Head of caudate nucleus (tissue), 42 donors: ENCODE measurements at places on chromosomes 2 and 18.

DNA sequence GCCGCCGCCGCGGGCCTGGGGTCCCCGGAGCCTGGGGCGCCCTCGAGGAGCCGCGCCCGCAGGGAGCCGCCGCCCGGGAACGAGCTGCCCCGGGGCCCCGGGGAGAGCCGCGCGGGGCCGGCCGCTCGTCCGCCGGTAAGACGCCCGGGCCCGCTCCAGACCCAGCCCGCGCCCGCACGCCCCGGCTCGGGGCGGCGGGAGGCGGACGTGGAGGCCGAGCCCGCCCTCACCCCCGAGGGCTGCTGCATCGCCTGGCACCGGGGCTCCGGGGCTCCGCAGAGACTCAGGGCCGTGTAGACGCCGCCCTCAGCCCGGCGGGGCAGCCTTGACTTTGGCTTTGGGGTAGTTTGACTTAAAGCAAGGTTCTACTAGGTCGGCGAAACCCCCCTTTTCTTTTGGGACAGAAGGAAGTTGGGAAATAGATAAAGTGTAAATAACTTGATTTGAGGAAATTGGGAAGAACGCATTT, 335 bp downstream of the ERFE start:
- DNase-seq = no peak

- no peak for DNase-seq
These were observed 9.2 kb downstream of the GALNT13 start for GRCh38 chr2:153880926-153881325.

DNA sequence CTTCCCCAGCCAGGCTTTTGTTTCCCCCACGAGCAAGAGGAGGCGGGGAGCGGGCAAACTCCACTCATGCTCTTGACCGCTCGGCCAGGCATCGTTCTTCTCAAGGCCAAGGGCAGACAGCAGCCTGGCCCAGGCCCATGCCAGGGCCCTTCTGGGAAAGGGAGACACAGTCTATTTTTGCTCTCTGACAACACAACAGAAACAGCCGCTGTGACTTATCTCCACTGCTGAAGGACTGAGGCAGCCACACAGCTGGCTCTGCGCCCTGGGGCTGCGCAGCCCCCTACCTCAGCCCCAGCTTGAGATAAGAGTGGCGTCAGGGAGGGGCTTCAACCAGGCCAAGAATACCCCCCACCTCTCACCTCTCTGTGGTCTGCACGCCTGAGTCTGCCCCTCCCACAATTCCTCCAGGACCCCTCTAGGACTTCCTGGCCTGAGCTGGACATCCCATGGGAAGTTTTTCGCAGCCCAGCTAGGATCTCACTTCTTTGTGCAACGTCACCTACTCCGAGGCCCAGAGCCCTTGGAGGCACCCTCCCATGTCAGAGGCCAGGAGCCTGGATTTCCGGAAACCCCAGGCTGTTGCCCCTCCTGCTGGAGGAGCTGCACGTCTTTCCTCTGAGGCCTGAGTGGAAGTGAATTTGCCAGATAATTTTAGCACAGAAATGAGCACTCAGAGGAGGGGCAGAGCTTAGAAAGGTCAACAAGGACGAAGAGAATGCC, 118.9 kb upstream of the OTOS start:
- no peak for DNase-seq

- DNase-seq = no peak
These were observed 650.5 kb upstream of the LINC00305 start for GRCh38 chr18:64799376-64799775.

- DNase-seq = no peak
These were observed 41.0 kb upstream of the ZFP36L2 start for GRCh38 chr2:43267381-43267780.

- no peak for DNase-seq
These were observed 5.2 kb downstream of the FN1 start for GRCh38 chr2:215430528-215431187.

GRCh38 chr2:170813611-170814532, 2.8 kb upstream of the GAD1 start:
- no peak for DNase-seq

DNA sequence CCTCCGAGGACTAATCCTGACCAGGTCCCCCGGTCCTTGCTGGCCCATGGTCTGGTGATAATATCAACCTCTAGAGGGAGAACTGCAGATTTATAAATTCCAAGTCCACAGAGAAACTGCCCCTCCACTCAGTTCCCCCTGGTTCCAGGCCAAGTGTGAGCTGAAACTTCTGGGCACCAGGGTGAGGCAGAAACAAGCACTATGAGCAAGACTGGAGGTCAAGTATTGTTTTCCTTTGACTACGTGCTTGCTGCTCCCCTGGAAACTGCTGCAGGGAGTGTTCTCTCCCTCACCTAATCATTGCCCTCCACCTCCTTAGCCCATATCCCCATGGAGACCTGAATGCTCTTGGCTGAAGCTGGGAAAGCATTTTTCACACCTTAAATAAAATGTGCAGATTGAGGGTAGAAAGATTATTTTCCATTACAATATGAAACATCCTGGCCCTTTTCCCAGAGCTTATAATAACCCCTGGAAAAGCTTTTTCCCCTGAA, 135.2 kb downstream of the RDH14 start:
- DNase-seq = no peak

GRCh38 chr18:59429608-59430007, 70.5 kb upstream of the LMAN1 start:
- DNase-seq = no peak

GRCh38 chr2:56806924-56807323, 623.1 kb downstream of the CCDC85A start:
- no peak for DNase-seq

GRCh38 chr2:100446696-100447095, 23.6 kb upstream of the NMS start:
- DNase-seq = no peak

DNA sequence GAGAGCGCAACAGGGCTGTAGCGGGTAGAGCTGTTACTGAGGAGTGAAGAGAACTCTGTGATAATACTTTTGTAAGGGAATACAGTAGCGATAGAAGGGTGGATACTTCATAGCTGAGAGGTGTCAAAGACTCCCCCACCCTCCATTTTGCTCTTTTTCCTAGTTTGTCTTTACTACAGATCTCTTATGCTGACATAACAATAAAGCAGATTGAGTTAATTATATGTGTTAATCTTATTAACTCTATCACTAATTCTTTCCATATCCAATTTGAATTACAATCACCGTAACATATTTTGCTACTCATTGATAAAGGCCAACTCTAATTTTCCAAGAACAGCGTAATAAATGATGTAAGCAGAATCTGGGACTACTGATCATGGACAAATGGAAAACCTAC, 57.1 kb downstream of the UGP2 start:
- no peak for DNase-seq

- no peak for DNase-seq
These were observed 9.1 kb upstream of the ALPK2 start for GRCh38 chr18:58637946-58638345.
